ENCODE measurements at places on chromosomes 1 and 21.

DNA sequence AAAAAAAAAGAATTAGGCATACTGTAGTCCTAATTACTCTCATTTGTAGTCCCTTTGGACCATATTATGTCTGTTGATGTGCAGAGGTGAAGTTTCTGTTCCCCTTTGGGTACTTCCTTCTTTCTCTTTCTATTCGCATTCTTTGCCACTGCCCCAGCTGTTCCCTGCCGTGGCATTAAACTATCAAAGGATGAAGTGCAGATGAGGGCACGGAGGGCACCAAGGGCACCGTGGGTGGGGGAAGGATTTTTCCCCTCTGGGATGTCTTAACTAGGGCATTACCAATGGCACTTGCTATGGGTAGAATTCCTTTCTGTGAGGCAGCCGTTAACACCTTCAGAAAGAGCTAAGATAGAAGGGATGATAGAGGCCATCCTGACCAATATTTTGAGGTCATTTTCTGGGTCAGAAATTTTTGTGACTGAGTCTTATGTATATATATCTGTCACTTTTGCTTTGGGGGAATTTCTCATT, 4.9 kb upstream of the MAPKAPK2 start:
- no peak for DNase-seq

- DNase-seq, result no peak
Measured at GRCh38 chr1:218592688-218593087, 247.6 kb downstream of the TGFB2 start.

- no peak for DNase-seq
Measured at GRCh38 chr21:43782431-43783097, 6.5 kb upstream of the CSTB start.

DNA sequence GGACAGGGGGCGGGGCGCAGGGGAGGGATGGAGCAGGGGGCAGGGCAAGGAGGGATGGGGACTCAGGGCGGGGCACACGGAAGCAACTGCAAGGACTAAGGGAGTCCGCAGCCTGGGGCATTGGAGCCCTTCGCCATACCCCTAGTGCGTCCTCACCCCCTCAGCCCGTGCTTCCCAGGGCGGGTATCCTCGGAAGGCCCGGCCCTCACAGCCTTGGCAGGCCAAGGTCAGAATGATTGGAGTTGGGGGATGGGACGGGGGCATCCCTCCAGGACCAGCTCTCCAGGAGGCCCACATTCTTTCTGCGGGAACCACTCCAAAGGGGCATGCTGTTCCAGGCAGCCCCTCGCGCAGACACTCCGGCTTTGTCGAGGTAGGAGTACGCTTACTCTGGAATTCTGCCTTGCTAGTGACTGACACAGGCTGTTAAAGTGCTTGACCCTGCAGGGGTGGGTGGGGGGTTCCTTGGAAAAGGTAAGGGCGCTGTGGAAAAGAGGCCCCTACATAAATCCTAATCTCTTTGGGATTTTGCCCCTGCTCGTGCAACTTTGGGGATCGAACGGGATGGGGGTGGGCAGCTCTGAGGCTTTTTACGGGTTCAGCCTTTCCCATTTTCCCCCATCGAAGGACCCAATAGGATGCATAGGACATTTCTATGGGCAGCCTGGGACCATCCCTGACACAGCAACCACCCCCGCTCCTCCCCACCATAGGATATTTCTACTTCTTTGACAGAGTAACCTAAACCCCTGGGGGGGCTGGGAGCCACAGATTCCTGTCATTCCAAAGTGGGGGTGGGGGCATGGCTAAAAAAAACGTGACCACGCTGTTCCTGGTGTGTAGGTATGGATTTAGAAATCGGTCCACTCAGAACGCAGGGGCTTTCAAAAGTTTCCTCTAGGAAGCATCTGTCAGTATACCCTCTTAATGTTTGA, 738 bp upstream of the TRIM11 start:
- no peak for DNase-seq

DNA sequence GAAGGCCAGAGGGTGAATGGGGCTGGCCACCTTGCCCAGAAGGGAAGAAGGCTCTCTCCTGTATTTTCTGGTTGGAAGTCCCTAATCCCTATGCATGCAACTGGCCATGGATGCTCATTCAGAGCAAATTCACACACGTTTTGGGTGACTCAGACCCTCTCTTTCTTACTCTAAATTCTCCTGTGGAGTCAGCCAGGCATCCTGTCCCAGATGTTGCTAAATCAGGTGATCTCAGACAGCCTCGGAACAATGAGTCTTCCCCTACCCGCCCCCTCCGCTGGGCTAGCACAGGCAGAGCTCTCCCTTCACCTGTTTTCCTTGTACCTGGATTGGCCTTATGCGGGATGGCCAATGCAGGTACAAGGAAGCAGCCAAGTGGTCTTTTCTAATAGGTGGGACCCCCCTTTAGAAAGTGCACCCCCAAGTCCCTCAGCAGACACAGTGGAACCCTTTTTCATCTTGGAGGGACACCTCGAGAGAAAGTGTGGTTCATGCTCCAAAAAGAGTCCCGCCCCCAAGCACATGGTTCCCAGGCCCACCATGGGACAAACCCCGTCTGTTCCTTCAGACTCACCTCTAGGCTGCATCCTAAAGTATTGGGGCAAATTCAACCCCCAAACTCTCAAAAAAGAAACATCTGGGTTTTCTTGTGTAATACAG, 8.6 kb downstream of the S100A6 start:
- no peak for DNase-seq

- no peak for DNase-seq
Measured at GRCh38 chr1:21229246-21230000, 52.7 kb upstream of the EIF4G3 start.

DNA sequence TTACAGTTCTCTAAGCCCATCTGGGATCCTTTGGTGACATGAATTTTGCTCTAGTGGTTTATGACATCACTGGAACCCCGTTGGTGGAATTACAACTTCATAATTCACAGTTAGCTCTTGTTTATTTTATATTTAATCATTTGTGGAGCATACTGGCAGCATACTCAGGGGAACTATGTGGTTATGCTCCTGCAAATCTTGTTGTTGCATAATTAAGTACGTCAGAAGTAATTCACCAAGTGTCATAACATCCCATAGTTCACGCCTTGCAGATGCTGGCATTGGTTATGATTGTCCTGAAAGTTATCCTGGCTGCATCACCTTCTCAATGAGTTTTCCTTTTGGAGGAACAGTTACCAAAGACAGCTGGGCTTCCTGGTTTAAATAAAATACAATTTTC, 16.5 kb downstream of the PRRX1 start:
- DNase-seq, result no peak

DNA sequence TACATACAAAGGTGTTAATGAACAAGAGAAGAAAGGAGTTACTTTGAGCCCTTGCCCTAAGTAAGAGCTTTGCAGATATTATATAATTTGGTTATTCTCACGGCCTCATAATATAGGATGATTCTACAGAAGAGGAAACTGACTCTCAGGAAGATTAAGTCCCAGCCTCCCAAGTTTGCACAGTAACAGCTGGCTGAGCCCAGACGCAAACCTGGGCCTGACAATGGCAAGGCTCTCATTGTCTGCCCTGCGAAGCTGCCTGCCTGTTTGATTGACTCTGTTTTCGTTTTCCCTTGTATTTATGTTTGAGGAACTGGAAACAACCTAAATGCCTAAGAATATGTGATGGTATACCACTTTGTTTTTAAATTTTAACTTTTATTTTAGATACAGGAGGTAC, 76.2 kb upstream of the PGBD5 start:
- no peak for DNase-seq

DNA sequence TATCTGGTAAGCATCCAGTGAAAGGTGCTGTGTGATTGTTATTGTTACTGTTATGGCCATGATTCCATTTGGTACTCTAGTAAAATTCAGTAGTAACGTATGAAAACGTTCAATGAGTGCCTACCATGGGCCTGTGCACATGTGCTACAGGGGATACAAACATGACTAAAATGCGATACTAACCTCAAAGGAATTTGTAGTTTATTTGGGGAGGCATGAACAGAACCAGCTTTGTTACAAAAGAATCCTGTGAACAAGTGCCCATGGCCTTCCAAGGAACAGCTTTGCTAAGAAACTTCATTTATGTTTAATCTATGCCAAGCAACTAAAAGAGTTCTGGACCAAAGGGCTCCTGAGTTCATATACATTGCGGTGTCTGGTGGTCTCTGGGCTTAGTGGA, 28.7 kb downstream of the PTGFR start:
- DNase-seq, result no peak

GRCh38 chr1:71737768-71738167, 544.6 kb downstream of the NEGR1 start:
- no peak for DNase-seq

DNA sequence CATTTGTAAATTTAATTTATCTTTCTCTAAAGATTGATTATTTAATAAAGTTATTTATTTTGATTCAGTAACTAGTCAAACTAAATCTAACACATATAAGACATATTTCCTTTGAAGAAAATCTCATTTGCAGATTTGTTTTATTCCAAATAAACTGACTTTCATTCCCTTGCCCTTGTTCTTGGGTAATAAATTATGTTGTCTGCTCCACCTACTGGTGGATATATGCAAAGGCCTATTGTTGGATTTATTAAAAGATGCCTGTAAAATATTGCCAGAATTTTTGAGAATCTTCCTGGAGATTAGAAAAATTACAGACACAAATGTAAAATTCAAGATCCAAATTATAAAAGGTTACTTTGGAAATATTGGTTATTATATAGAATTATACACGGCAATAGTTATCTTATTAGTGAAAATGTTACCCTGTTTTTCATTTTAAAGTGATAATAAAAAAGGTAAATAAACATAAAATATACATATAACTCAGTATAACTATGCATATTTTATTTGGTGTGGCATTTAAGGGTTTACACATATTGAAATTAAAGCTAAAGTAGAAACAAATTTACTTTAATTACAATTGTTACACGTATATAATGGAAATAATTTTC, 116.1 kb downstream of the SPATA17 start:
- DNase-seq, result no peak

- no peak for DNase-seq
Measured at GRCh38 chr1:178048426-178048825, 45.5 kb upstream of the RASAL2 start.

DNA sequence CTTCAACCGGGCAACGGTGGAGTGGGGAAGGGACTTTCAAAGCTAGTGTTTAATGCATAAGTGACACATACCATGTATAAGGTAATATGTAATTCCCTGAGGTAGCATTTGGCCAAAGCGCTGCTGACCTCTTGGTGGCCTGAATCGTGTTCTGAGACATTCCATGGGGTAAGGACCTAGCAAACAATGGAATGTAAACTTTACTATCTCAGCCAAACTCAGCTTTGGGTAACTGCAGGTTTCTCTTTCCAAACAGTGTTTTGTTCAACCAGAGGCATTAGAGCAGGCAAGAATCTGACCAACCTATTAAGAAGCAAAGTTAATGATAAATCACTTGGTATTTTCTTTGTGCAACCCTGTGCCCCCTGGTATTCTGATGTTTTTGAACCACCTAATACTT, 22.0 kb downstream of the TGFB2 start:
- no peak for DNase-seq

GRCh38 chr1:211326140-211326527, 499 bp upstream of the TRAF5 start:
- no peak for DNase-seq

- DNase-seq, result no peak
Measured at GRCh38 chr1:78333502-78333901, 157.3 kb upstream of the PTGFR start.

DNA sequence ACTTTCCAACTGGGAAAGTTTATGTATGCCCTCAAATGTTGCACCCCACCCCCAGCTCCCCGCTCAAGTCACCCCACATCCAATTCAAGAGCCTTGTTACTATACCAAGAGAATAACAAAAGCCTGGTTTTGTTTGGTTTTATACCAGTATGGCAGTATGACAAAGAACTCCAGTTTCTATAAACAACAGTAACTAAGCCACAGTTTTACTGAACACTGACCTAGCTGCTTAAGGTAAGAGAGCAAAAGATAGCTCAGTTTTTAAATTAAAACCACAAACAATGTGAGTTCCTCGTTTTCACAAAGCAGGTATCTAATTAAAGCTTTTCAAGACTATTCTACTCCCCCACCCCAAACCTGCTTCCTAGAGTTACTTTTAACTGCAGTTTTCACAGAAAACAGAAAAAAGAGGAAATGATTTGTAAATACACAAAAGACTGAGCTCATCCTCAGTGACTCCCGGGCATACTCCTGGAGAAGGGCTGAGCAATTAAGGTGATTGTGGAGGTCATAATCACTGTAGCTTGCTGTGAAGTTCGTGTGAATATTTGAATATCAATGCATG, 59.3 kb upstream of the LHX8 start:
- DNase-seq, result no peak

GRCh38 chr1:226748306-226748705, 9.2 kb upstream of the ITPKB start:
- DNase-seq, result no peak

DNA sequence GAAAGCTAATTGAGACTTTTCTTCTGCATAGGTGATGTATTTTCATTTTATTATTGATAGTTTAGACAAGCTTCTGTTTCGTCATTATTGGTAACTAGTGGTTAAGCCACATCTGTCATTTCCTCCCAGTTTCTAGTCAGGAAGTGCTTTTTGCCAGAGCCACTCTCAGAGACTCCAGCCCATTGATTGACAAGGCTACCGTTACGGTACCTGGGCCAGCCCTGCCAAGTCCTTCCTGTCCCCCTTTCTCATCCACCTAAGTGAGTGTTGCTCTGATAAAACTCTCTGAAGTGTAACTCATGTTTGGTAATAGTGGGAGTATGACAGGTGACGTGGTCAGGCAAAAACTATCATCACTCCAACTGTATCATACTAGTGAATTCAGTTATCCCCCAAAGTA, 29.6 kb upstream of the AGL start:
- peak; percentile 14 for DNase-seq

DNA sequence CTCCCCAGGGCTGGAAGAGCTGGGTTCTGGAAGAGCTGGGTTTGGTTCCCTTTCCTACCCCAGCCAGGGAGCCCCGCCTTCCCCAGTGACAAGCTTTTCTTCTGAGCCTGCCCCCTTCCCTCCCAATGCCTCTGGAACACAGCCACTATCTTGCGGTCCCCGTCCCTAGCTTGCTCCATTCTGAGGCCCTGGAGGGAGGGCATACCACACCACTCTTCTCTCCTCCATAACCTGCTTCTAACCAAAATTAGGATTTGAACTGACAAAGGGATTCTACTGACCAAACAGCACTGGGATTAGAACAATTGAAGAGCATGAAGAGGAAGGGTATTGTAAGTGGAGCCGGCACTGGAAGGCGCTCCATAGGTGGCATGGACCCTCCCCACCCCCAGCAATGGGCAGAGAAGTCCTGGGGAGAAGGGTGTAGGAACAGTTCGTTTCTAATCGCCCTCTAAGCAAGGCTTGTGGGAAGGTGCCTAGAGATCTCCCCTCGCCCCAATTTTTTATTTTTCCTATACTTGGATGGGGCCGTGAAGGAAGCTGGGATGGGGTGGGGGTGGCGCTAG, 690 bp downstream of the C1orf216 start:
- no peak for DNase-seq
